ENCODE measurements at places on chromosomes 13 and 19.

DNA sequence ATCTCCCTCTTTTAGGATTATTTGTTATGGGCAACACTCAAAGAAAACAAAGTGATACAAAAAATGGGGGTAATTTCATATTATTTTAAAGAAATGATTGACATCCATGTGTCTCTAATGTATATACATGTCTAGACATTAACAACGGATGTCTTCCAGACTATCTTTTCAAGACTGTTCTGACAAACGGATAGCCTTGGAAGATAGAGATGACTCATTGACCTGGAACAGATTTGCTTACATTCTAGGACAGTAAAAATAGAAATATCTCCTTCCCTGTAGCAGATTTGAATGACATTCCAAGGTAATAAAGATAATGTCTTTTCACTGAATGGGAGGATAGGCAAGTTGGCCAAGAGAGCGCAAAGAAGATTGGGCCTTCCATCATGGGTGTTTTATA, 26.2 kb upstream of the SLITRK6 start:
- DNase-seq: no peak

DNA sequence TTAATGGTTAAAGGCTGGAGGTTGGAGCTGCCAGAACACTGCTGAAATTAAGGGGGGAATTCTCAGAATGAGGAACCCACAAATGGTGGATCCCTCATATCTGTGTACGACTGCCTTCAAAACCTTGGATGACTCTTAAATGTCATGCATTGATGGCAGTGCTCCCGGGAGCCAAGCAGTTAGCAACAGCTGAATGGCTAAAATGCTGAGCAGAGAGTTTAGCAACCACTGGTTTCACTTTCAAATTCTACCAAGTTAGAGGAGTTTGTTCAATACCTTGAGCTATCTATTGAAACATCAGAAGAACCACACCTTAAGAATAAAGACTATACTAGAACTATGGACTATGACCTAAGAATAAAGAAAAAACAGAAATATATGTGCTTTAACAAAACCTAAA, 41.4 kb downstream of the UQCRFS1 start:
- DNase-seq: no peak

- DNase-seq: no peak
These were observed 187.2 kb downstream of the DCT start for GRCh38 chr13:94292323-94292640.

GRCh38 chr13:38898481-38898880, 92.2 kb downstream of the STOML3 start:
- DNase-seq: no peak

DNA sequence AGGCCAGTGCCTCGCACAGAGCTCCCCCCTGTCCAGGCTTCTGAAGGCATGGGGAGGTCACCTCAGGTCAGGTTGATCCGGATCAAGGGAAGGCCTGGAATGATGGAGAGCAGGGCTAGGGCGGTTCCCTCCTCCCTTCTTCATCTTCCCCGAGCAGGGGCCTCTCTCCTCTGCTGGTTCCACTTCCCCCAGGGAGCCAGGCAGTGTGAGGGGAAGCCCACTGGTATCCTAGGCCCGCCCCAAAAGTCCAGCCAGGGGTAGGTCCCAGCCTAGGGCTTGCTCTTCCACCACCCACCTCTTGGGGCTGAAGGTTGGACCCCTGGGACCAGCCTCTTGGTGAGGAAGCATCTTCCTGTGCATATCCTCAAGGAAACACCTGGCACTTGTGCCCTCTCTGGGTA, 16.4 kb upstream of the PRR19 start:
- no peak for DNase-seq

- DNase-seq: no peak
These were observed 2.8 kb downstream of the TNNT1 start for GRCh38 chr19:55146078-55146704.

GRCh38 chr13:95480131-95480545, 72.4 kb upstream of the CLDN10 start:
- DNase-seq: no peak

GRCh38 chr19:1055028-1055425, 11.9 kb upstream of the ARHGAP45 start:
- no peak for DNase-seq

GRCh38 chr19:47432091-47432490, 12.8 kb upstream of the MEIS3 start:
- no peak for DNase-seq

GRCh38 chr19:27720155-27720554, 1492.8 kb downstream of the UQCRFS1 start:
- DNase-seq: no peak

- no peak for DNase-seq
These were observed 16.5 kb downstream of the PLD3 start for GRCh38 chr19:40365010-40365409.

DNA sequence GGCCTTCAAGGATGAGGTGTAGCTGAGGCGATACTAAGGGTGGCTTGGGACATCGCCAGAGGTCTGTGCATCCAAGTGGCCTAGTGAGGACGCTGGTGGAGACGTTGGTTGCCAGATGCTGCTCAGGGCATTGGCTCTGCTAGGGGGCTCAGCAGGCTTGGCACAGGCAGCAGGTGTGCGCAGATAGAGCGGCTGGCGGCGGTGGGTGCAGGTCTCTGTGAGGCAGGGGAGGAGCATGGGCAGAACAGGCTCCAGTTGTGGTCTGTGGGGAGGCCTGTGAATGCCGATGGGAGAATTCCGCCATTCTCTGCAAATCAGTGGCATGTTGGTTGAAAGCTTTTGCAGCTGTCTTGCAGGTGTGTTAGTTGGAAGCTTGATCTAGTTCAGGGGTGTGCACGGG, 21.2 kb downstream of the PRAM1 start:
- DNase-seq: no peak

GRCh38 chr13:104086210-104086609, 1020.0 kb upstream of the SLC10A2 start:
- no peak for DNase-seq

DNA sequence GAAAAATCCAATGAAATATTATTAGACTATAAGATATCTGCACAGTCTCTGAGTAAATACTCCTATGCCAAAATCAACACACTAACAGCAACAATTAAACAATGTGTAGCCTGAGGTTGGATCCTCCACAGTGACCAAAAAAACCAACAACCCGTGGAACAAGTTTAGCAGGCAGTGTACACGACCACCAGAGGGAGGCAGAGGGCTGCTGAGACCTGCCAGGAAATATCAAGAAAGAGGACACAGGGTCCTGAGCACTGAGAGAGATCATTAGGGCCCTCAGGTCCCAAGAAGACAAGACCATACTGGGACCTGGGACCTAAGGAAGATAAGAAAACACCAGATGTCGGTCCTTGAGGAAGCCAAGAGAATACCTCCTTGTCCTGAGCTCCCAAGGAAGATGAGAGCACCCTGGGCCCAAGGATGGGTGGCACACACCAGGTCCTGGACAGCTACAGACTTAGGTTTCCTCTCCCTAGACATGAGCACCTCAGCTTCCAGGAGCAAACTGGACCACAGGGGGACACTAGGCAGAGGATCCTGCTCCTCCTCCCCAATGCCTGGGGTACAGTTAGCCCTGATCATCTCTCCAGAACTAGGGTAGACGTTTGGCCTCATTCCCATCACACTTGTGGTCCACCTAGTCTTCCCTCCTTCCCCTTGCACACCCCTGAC, 822 bp upstream of the ZNF274 start:
- DNase-seq: no peak

DNA sequence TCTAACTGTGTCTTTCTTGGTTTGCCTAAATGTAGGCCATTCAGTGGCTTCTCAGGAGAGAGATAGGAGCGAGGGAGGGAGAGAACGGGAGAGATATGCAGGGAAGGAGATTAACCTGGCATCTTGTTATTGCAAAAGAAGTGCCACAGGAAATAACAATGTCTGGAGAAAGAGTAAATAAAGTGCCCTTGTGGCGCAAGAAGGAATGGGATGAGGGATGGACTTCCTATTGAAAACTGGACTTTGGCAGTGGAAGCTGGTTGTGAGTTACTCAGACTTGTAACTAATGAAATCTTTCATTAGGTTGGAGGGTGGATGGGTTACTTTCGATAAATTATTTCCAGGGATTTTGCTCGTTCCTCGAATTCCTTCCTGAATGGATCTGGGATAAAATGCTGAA, 136.1 kb downstream of the LACC1 start:
- DNase-seq: no peak

DNA sequence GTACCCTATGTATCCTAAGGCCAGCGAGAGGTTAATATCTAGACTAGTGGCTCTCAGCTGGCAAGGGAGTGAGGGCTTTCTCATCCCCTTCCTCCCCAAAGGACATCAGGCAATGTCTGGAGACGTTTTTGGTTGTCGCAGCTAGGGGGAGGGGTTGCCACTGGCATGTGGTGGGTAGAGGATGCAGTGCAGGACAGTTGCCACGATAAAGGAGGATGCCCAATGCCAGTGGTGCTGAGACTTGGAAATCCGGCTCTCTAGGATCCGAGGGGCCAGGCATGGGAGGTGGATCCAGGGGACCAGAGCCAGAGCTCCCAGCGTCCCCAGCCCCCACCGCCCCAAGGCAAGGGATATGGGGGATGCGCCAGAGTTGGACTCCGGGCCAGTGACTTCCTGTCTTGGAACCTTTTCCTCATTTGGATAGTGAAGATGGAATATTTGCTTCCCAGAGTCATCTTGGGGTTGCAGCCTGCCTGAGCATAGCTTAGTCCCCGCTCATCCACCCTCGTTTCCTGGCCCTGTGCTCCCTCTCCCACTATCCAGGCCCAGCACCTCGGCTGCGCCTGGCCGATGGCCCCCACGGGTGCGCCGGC, 4.9 kb downstream of the SSC5D start:
- DNase-seq: no peak

DNA sequence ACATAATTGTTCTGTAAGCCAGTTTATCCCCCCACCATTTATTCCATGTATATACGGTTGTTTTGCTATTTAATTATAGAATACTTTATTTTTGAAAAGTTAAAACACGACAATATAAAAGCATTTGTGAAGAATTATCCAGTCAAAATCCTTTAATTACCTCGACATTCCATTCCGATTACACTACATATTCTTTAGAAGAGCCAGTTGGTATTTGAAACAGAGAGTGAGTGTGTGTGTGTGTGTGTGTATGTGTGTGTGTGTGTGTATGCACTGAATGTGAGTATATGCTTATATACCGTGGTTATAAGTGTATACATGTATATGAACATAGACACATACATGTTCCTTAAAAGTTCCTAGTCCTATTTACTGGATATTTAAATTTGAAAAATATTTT, 87.8 kb upstream of the KLF5 start:
- peak; percentile 38 for DNase-seq

GRCh38 chr13:100875392-100876043, 200.9 kb upstream of the TMTC4 start:
- DNase-seq: peak; percentile 80

GRCh38 chr19:42174958-42175734, 42.3 kb downstream of the DEDD2 start:
- DNase-seq: no peak

DNA sequence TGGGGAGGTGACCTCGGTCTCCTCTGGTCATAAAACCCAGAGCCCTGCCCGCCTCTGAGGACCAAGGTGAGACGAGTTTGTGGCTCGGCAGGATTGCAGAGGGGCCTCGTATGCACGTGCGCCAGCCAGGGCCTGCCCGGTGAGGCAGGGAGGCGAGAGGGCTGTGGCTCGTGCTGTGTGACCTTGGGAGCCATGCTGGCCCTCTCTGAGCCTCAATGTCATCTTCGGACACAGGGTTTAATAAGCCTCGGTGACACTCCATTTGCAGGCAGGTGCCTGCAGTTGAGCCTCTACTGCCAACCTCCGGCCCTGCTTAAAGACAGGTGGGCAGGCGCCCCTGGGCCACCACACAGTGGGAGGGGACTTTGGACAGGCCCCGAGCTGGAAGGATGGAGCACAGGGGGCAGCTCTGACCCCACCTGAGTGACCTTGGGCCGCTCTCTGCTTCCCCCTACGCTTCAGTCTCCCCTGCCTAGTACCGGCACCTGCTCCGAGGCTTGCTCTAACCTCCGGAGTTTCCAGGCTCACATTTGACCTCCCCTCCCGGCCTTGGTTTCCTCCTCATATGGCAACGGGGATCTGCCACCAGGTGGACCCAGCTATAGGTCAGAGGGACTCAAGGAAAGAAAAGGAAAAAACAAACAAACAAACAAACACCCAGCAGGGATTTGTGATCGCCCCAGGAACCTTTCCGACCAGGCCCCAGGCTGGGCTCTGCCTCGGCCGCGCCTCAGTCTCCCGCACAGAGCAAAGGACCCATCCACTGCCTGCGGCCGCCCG, 3.1 kb downstream of the ZBTB7A start:
- no peak for DNase-seq

- no peak for DNase-seq
These were observed 25.2 kb upstream of the ATP11A start for GRCh38 chr13:112664501-112665203.

DNA sequence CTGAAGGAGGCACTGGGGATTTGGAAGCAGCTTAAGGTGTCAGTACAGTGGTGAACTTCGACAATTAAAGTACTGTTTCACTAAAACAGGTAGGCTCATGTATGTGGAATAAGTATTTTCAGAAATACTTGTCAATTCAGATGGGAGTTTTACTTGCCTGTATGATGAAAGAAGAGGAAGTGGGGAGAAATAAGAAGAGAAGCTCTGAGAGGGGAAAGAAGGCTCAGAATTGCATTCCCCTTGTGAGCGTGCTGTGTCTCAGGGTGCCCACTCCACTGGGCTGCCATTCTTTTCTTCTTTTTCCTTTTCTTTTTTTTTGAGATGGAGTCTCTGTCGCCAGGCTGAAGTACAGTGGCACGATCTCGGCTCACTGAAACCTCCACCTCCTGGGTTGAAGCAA, 38.6 kb upstream of the RNF17 start:
- no peak for DNase-seq

- DNase-seq: no peak
These were observed 357.7 kb upstream of the TSHZ3 start for GRCh38 chr19:31706691-31707620.

GRCh38 chr13:113912596-113912995, 48.7 kb upstream of the GAS6 start:
- DNase-seq: no peak

DNA sequence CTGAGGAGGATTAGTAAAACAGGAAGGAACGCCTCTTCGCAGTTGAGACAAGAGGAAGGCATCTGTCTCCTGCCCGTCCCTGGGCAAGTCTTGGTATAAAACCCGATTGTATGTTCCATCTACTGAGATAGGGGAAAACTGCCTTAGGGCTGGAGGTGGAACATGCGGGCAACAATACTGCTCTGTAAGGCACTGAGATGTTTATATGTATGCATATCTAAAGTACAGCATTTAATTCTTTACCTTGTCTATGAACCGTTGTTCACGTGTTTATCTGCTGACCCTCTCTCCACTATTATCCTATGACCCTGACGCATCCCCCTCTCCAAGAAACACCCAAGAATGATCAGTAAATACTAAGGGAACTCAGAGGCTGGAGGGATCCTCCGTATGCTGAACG, 722 bp upstream of the TIMM50 start:
- DNase-seq: no peak

GRCh38 chr19:39408392-39409207, 2.0 kb downstream of the ZFP36 start:
- DNase-seq: no peak

GRCh38 chr19:45423589-45424190, at the start of gene ERCC1:
Gene ERCC1, minus strand, starts transcription at chr19:45423917. Its CDS starts 543 bp downstream, at chr19:45423374.
- peak; percentile 90 for DNase-seq

DNA sequence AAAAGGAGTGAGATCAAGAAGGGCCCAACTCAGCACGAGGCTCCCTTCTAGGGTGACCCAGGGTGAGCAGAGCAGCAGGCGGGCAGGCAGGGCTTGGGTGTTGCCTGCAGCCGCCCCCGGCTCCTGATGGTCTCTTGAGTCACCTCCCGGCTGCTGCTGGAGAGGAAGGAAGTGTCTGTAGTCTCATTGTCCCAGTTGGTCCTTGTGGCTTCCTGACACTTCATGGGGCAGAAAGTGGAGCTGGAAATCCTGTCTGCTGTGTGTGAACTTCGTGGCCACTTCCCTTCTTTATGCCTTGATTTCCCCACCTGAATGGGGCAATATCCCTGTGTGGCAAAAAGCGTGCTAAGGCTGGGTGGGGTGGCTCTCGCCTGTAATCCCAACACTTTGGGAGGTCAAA, 2.5 kb downstream of the MAP1S start:
- no peak for DNase-seq
